ENCODE measurements at places on chromosomes 16 and 17.

- DNase-seq, result no peak
Observed at GRCh38 chr16:8377864-8378263, 212.4 kb downstream of the TMEM114 start.

- DNase-seq, result no peak
Observed at GRCh38 chr16:51255349-51255972, 104.4 kb upstream of the SALL1 start.

DNA sequence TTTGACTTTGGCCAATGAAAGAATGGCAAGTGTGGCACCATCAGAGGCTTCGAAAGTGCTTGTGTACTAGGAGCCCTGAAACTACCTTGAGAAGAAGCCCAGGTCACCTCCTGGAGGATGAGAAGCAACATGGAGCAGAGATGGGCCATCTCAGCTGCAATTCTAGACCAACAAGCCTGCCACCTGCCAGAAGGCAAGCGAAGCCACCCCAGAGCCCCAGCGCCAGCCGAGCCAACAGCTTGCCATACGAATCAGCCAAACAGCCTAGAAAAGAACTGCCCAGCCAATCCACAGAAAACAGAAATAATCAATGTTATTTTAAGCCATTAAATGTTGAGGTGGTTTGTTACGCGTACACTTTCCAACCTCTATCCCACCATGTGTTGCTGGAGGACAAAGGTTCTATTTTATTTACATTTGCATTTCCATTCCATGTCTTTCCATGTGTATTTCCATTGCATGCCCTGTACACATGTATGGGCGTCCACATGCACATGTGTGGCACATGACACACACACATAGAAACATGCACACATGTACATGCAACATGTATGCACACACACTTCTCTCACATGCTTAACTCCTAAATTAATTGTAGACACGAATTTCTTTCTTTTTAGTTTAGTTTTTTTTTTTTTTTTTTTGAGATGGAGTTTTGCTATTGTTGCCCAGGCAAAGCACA lies 144.3 kb upstream of the TNRC6C start:
- no peak for DNase-seq

- no peak for DNase-seq
Observed at GRCh38 chr16:62965831-62966230, 929.6 kb upstream of the CDH8 start.

GRCh38 chr17:41547921-41548843 lies 20.1 kb upstream of the KRT19 start:
- peak; percentile 57 for DNase-seq

DNA sequence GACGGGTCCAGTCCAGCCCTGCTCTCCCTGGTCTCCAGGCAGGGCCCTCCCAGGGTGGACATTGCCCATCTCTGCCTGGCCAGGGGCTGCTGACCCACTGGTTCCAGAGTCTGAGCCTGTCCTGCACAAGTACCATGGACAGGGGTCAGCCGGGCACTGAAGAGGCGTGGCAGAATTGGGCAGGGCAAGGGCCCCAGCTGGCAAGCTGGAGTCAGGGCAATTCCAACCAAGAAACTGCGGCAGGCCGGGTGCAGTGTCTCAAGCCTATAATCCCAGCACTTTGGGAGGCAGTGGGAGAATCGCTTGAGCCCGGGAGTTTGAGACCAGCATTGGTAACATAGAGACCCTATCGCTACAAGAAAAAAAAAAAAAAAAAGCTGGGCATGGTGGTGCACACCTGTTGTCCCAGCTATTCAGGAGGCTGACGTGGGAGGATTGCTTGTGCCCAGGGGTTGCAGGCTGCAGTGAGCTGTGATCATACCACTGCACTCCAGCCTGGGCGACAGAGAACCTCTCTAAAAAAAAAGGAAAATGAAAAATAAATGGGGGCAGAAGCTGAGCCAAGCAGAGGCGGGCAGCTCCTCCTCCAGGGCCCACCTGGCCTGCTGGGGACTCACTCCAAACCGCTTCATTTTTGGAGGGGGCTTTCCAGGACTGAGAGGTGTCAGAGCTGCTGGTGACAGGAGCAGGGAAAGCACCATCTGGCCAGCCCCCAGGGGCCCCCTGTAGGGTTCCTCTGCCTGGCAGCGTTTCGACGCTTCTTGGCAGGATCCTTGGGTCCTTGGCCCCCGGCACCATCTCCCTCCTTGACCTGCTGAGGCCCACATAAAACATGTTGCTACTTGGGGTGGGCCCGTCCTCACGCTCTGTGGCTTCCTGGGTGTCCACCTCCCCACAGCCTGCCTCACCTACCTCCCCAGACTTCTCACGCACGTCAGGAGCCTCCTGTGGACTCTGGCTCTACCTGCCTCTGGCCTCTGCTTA lies 2.9 kb upstream of the MAFG start:
- DNase-seq, result no peak

GRCh38 chr16:56950881-56951771 lies 10.6 kb upstream of the CETP start:
- peak; percentile 59 for DNase-seq

DNA sequence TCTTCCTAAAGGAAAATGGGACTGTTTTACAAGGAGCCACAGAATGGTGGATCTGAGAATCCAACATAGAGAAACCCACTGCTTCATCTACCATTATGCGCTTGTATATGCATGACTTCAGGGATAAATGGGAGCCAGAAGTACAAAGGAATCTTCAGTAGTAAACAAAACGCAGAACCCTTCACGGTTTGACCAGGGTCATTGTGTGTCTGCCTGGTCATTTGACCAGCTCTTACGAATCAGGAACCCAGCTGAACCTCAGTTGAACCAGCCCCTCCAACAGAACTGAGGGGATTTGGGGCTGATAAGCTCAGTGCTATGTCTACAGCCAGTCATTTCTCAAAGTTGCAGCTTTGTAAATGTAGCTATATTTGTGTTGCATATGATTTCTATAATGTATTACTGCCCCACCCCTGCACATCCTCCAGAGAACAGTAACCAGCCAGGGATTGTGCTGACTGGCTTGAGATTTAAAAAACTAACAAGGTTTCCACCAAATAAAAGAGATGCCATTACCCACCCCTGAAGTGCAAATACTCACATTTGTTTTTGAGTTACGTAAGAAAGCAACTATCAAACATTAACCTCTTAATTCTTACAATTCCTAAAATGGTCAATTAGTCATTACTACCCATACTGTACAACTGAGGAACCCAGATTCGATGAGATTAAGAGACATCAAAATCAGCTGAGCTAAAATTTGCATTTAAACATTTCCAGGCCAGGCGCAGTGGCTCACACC lies 6.3 kb downstream of the CMTM4 start:
- DNase-seq, result no peak

Data from stimulated activated CD4-positive, alpha-beta T cell treated with anti-CD3 and anti-CD28 coated beads, Interleukin-12 subunit alpha, Interleukin-12 subunit beta, amount 100 ng/mL, for 4 hours (primary cell).